CD4-positive, alpha-beta T cell treated with Interleukin-6 at 100 ng/mL for 8 hours (primary cell): ENCODE measurements at places on chromosomes 7 and 10.

- DNase-seq, result no peak
Observed at GRCh38 chr10:126068322-126068721, 172.0 kb downstream of the FANK1 start.

- no peak for DNase-seq
Observed at GRCh38 chr10:72278668-72279393, 5.1 kb downstream of the DDIT4 start.

GRCh38 chr7:91503934-91504555, 239.8 kb downstream of the FZD1 start:
- DNase-seq, result no peak

DNA sequence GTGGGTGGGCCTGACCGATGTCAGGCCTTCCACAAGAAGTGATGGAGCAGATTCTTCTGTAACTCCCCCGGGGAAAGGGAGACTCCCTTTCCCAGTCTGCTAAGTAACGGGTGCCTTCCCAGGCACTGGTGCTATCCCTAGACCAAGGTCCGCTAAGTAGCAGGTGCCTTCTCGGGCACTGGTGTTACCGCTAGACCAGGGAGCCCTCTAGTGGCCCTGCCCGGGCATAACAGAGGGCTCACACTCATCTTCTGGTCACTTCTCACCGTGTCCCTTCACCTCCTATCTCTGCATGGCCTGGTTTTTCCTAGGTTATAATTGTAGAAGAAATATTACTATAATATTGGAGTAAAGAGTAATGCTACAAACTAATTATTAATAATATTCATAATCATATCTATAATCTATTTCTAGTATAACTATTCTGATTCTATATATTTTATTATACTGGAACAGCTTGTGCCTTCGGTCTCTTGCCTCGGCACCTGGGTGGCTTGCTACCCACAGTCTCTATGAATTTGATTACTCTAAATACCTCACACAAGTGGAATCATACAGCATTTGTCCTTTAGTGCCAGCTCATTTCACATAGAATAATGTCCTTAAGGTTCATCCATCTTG, 1378.7 kb downstream of the XPNPEP1 start:
- DNase-seq, result no peak

DNA sequence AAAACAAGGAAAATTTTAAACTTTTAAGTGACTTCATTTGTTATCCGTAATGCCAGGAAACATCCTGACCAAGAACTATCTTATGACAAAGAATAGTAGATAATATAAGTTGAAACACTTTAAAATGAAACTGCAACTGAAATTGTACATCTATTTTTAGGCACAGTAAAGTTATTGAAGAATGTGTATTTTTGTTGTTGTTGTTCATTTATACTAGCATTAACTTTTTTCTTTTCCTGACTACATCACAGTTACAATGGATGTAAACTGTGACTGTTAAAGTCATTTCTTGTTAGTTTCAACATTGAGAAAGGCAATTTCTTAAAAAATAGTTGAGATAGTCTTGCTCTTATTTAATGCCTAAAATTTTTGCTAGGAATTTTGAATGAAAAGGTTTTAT, 2.6 kb downstream of the CPED1 start:
- DNase-seq, result no peak

GRCh38 chr7:37027104-37027503, 302.8 kb upstream of the AOAH start:
- DNase-seq, result no peak

DNA sequence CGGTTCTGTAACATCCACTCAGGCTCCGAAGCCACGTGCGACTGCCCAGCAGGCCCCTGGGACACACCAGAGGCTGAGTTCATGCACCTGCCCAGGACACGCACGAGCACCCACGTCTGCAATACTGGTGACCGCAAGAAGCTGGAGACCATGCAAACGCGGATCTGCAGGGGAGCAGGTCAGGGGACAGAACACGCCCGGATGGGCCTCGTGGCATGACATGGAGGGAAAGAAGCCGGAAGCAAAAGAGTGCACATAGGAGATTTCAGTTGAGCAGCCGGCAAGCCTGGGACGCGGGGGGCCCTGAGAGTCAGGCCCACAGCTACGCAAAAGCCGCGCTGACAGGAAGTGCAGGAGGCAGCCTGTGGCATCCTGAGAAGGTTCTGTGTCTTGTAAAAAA, 73.7 kb downstream of the FOXL3 start:
- peak; percentile 64 for DNase-seq

- DNase-seq, result no peak
Observed at GRCh38 chr7:128831994-128832879, 2.0 kb downstream of the FLNC start.

DNA sequence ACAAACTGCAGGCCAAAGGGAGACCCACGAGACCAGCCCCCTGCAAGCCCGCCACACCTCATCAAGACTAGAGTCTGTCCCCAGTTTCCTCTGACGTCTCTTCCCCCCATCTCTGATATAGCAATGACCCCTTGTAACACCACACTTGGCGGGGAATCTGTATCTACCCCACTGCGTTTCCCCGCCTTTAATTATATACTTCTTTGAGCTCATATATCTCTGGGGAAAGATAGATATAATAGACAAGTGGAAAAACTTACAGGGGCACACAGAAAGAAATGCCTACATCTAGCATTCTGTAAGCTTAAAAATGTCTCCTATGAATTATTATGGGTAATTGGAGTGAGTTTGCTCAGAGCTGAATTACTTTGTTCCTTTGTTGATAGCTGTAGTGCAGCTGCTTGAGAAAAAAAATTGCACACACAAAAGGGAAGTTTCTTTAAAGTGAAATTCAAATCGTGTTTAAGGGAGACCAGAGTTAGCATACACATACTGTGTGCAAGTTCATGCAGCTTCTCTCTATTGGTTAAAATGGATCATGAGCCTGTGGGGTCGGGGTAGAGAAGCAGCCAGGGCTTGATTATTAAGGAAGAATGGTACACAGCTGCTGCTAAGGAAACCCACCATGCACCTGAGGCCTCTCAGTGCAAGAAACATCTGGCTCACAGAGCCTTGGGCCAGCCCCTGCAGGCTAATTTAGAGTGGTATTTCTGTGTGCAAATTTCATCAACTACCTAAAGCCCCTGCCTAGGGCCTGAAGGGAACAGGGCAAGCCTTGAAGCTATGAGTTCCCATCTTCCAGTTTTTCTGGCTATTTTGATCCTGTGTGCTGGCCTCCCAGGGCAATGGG, 32.5 kb downstream of the CDCA7L start:
- DNase-seq, result no peak

- no peak for DNase-seq
Observed at GRCh38 chr10:38047666-38048065, 37.2 kb downstream of the ZNF33A start.

- no peak for DNase-seq
Observed at GRCh38 chr10:62541811-62542210, 167.6 kb downstream of the ZNF365 start.

DNA sequence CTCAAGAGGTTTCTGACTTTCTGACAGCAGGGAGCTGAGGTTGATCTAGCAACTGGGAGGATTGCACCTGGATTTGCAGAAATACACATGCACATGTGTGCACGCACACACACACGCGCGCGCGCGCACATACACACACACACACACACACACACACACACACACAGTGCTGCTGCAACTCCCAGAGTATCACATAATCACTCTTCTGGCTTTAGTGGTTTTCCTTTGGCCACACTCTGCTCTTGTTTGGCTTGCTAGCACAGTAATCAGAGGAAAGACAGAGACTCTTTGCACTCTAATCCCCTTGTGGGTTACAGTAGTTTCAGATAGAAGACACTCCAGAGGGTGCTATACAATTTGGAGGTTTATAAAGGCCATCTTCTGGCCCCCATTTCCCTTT, 705.0 kb downstream of the AUTS2 start:
- no peak for DNase-seq

GRCh38 chr7:150856303-150857275, 4.3 kb downstream of the AOC1 start:
- no peak for DNase-seq

DNA sequence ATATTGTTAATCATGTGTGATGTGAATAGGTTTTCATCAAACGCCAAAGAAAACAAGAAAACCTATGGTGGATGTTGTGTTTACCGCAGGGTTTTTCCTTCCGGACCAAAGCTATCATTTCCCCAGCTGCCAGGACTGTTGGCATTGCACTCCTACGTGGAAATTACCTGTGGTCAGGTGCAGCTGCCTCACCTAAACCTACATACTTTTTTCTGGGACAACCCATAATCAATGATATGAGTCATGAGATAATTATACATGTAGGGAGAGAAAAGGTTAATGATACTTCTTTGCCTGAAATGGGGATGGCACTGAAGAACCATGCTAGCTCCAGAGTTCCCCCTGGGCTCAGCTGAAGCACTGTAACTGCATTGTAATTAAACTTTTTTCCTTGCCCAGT, 223.6 kb upstream of the SEMA3E start:
- no peak for DNase-seq

DNA sequence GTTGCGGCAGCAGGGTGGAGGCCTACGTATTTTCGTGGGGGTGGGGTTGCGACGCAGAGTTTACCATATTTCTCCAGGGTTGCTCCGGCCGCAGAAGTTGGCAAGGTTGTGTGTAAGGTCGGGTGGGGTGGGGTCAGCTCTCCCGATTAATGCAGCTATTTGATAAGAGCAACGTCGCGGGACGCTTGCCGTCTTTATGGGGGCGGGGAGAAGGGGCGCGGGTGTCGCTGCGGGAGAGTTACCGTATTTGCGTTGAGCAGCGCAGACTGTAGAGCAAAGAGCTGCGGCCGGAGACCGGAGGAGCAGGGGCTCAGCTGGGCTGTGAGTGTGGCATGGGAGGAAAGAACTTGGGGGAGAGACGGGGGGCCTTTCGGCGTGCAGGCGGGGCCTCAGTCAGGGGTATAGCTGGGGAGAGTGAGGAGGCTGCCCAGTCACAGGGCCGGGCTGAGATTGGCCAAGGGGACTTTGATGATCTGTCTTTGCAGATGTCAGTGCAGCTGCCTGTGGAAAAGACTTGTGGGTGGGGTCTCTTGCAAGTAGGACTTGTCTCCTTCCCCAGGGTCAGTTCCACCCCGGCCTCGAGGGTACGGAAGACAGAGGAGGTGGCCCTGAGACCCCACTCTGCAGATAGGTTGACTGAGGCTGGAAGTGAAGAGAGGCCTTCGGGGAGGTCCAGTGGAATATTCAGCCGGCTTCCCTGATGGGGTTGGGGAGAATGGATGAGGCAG, 26.6 kb downstream of the ZNF775 start:
- DNase-seq, result no peak

DNA sequence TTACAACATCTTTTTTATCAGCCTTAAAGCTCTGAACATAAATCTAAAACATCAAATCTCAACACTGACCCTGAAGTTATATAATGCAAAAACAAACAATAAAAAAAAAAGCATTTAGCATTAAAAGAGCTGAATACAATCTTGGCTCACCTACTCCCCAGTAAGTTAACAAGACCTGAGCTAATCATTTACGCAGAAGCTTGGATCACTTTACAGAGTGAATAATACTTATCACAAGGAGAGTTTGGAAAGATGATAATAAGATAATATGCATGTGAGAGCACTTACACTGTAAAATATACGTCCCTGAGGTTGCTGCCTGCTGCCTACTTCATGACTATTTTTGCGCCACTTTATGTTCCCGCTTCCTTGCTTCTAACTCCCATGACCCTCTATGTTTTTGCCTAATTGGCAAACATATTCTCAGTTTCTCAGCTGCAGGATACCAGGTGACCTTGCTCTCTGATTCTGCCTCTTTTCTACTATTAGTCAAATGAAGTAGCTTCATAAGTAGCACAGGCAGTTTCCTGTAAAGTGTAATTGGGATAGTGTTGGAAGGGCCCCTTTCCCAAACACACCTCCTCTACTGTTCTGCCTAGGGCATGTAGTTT, 333.6 kb downstream of the LRRTM3 start:
- DNase-seq, result no peak

DNA sequence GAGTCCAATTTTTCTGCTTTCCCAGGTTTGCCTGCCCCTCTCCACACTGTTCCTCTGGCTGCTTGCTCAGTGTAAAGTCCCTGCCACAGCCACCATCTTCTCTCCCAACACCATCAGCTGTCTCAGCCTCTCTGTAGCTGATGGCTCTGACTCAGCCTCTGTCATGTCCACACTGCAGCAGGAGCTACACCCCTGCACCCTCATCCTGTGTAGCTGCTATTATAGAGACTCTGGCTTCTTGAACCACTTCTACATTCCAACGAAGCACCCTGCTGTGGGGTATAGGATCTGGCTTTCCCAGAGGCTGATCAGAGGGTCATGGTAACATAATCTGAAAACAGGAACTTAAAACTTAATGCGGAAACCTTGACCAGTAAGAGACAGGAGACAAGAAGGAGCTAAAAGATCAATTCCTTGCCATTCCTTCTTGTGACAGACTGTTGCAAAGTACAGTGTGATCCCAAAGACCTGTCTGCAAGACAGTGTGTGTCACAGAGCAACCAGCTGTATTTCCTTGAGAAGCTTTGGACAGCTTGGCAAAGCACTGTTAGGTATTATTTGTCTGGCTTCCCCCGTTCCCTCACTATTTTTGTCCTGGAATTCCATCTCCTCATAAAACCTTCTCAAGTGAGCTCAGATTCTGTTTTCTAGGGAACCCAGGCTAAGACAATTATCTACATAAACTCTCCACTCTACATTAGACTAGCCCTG, 42.3 kb downstream of the NRCAM start:
- DNase-seq, result no peak

DNA sequence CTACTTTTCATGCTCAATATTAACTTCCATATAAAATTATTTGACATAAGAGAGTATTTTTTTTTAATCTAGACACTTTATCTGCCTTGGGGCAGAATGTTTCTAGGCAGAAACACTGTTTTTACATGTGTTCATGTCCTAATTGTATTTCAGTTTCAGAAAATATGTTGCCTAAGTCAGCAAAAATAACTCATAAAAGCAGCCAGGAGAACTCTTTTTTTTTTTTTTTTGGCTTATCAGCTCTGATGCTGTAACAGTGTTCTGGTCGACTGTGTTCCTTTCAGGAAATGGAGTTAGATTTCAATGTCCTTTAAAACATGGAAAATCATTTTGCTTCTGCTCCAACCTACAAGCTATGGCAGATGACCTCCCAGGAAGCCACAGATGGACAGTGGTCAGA, 63.2 kb upstream of the OPALIN start:
- no peak for DNase-seq

DNA sequence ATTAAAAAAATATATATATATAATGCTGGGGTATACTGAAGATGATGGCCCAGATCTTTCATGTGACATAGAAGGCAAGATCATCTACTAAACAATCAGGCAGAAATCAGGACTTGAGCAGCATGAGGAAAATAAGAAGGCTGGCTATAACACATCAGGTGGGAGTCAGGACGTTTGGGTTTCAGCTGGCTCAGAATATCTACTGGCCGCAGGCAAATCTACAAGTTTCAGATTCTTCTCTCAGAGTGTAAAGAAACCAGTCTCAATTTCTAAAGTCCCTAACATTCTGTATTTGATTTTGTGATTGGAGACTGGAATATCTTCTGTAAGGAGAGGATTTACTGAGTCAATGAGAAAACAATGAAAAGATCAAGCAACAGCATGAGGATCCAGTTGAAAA, 37.7 kb upstream of the FAM3C start:
- DNase-seq, result no peak

GRCh38 chr7:115708013-115708341, 322.6 kb downstream of the TFEC start:
- DNase-seq, result no peak

- no peak for DNase-seq
Observed at GRCh38 chr7:93327006-93327633, 95.0 kb downstream of the VPS50 start.
